Stimulated activated naive CD4-positive, alpha-beta T cell (primary cell): ENCODE measurements at places on chromosomes 3 and 15.

- DNase-seq = peak; percentile 80
These were observed 59.2 kb upstream of the HERC1 start for GRCh38 chr15:63892794-63893441.

DNA sequence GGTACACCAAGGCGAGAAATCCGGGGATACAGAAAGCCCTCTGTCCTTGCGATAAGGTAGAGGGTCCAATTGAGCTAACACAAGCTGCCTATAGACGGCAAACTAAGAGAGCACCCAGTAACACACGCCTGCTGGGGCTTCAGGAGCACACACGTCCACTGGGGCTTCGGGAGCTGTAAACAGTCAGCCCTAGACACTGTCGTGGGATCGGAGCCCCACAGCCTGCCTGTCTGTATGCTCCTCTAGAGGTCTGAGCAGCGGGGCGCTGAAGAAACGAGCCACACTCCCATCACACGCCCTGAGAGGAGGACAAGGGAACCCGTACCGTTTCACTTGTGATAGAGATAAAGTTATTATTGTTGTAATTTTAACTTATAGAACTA is 486 bp downstream of the SAMMSON start:
- no peak for DNase-seq

GRCh38 chr3:29280404-29281093 is at the start of gene RBMS3:
TSS of gene RBMS3 (plus strand) at chr3:29281071.
- DNase-seq = no peak

- no peak for DNase-seq
These were observed 7.9 kb upstream of the SRP14 start for GRCh38 chr15:40046721-40047414.

DNA sequence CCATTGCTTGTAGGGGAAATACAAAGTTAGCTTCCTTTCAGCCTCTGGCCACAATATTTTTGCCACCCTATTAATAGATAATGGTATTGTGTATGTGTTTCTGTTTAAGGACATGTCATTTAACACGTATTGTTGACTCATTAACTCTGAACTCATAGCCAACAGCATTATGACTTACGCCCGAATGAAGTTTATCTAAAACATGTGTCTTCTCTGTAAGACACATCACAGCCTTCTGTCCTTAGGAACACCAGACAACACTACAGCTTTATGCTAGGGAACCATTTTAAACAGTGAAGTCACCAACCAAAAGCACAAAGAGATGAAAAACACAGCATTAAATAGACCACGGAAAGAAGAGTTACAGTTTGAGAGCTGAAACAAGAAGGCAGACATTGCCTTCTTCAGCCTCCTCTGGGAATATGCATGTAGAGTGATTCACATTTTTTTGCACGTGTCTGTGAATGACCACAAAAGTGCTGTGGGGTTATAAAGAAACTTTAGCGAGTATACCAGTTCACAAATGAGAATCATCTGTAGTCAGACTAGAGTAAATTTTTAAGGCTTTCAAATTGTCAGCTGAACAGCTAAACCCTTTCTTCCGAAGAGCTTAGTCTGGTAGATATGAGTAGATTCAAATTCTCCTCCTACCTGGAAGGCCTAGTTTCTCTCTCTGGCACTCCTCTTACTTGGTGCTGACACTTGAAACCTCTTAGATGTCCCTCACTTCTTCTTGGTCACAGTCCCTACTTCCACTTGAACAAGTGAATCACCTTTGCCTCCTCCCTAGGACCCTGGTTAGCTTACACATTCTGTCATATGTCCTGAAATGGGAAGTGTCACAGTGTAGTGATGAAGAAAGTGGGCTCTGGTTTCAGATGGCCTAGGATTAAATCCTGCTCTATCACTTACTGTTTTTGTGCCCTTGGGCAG is 32.2 kb downstream of the MCTP2 start:
- no peak for DNase-seq

GRCh38 chr3:171013822-171014748 is 12.4 kb downstream of the SLC2A2 start:
- DNase-seq = no peak

DNA sequence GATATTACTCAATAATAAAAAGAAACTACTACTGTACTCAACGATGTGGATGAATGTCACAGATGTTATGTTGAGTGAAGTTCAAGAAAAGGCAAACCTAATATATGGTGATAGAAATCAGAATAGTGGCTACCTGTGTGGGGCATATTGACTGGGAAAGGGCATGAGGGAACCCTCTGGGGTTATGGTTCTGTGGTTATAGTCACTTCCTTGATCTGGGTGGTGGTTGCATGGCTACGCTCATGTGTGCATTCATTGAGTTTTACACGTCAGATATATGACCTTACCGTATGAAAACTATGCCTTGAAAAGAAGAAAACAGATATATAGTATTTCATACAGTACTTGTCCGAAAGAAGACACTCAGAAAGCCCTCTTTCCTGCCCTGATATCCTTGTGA is 331.0 kb upstream of the LRRFIP2 start:
- no peak for DNase-seq

DNA sequence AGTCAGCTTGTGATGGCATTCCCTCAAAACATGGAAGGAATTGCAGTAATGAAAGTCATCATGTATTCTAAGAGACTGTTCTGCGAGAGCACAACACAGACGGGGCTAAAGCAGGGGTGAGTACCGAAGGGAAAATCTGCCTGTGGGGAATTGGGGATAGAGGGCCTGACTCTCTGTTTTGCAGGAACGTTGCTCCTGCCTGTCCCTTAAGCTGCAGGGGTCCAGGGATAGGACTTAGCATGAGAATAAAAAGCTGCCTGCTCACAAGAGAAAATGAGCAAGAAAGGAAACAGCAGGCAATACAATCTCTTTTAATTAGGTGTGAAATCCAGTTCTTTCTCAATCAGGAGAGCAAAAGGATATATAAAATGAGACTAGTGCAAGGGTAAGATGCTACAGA is 62.2 kb downstream of the TIGIT start:
- no peak for DNase-seq

DNA sequence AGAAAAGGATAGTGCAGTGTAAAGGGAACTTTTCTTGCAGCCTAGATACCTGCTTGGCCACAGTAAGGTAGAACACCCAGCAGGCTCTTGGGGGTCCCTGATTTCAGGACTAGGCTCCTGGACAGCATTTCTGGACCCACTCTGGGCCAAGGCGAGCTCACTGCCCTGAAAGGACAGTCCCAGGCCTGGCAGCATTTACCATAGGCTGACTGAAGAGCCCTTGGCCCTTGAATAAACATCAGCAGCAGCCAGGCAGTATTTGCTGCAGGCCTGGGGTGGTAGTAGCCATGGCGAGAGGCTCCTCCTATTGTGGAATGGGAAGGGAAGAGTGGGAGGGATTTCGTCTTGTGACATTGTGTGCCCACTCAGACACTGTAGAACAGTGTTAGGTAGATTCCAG is 529.2 kb downstream of the TUSC7 start:
- no peak for DNase-seq
